ENCODE measurements at places on chromosomes 12 and 14. TPM values are rescaled to one million over a fixed set of nuclear protein-coding genes. Genes with fewer than 3 reads are reported as not detected.

- peak; percentile 97 for DNase-seq
- H3K27me3 ChIP-seq, result no peaks in the 10 kb centered on the region
- H3K36me3 ChIP-seq, result no peaks in the 10 kb centered on the region
- peak within 1 kb of the TSS; percentile 90 for H3K4me3 ChIP-seq
- peak within 1 kb of the TSS; percentile 99 for H3K27ac ChIP-seq
Measured at GRCh38 chr12:76763746-76764675, at the start of gene ZDHHC17. Gene ZDHHC17 (plus strand): TSS chr12:76764115. CDS start chr12:76764237, 122 bp downstream.

DNA sequence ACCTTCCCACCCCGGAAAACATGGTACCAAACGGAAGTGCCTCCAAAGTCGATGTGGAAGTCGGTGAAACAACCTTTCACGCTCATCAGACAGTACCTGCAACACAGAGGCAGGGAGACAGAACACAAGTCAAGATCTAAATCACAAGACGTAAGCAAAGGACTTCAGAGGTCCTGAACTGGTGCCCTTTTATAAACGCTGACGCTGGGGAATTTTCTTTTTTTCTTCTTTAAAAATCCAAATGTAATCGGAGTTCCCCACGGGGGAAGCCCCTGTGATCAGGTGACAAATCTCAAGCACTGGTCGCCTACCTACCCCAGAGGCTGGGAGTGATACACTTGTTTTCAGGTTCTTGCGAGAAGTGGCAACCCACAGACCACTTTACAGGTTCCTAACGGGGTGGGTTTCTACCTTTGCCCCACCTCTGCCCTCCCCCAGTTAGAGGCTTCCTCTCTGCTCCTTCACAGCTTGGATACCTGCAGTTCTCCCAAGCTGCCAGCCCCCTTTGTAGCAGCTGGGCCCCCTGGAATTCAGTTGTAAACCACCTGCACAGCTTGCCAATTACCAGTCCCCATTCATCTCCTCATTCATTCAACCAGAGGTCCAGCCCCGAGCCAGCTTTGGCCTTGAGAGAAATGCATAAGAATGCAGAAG is 46.2 kb downstream of the KDM2B start:
- H3K36me3 ChIP-seq, result no peaks in the 10 kb centered on the region
- H3K27ac ChIP-seq, result no peak overlapping the region
- H3K4me3 ChIP-seq, result no peak overlapping the region
- peak; percentile 16 for DNase-seq

DNA sequence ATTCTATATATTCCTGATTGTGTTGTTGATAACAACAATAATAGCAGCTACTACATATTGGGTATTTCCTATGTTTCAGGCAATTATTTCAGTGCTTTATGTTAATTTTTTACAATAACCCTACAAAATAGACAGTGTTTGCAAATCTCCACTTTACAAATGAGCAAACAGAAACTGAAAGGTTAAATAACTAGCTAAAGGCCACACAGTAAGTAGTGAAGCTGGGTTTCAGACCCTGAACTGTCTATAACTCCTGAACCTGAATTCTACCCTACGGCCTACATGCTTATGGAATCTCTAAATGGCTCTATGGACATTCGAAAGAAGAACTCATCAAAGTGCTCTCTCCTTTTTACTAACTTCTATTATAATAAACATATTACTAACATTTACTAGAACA is 19.7 kb upstream of the NUDT4 start:
- H3K4me3 ChIP-seq, result no peak overlapping the region
- no peak overlapping the region for H3K27ac ChIP-seq
- no peak for DNase-seq
- no peaks in the 10 kb centered on the region for H3K4me1 ChIP-seq

- no peaks in the 10 kb centered on the region for H3K36me3 ChIP-seq
- H3K27ac ChIP-seq, result no peak overlapping the region
- no peaks in the 10 kb centered on the region for H3K27me3 ChIP-seq
- peak overlapping the region; percentile 71 for H3K4me3 ChIP-seq
- H3K4me1 ChIP-seq, result peaks cover 30% of the 10 kb centered on the region
Measured at GRCh38 chr12:92927055-92927435, 2.0 kb downstream of the EEA1 start.

- H3K27ac ChIP-seq, result no peak overlapping the region
- H3K27me3 ChIP-seq, result no peaks in the 10 kb centered on the region
- no peaks in the 10 kb centered on the region for H3K36me3 ChIP-seq
- DNase-seq, result no peak
- no peak overlapping the region for H3K4me3 ChIP-seq
Measured at GRCh38 chr12:109160433-109160832, 44.0 kb downstream of the ACACB start.

Gene ATP23
- total RNA-seq, result 11.4 TPM

- no peak overlapping the region for H3K27ac ChIP-seq
- peaks cover 48% of the 10 kb centered on the region for H3K27me3 ChIP-seq
- peak; percentile 90 for DNase-seq
- H3K4me3 ChIP-seq, result no peak overlapping the region
- H3K4me1 ChIP-seq, result peaks cover 15% of the 10 kb centered on the region
Measured at GRCh38 chr14:55957950-55958349, 160.3 kb upstream of the PELI2 start.

DNA sequence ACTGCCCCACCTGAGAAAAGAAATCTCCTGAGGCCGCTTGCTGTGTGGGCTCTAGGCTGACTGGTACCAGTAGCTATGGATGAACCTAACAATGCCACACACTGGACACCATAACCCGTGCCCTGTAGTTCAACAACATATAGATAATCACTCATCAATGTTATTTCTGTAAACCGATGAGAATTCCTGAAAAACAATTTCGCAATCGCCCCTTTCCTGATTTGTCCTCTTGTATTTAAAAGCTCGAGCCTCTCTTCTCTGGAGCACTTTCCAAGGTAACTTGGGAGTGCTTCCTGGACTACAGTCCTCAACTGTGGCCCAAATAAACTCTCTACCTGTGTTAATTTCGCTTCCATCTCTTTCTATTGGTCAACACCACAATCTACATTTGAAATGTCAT is 26.1 kb upstream of the PPP2R5C start:
- no peak overlapping the region for H3K27ac ChIP-seq
- no peak overlapping the region for H3K4me3 ChIP-seq
- no peak for DNase-seq
- peaks cover 7% of the 10 kb centered on the region for H3K4me1 ChIP-seq

Gene SMARCC2
- total RNA-seq, result 103 TPM

Gene MAP3K9
- 14.9 TPM for total RNA-seq

Gene RAD9B
- 0.17 TPM for total RNA-seq

Measured in neural progenitor cell (in vitro differentiated cells).